ENCODE measurements at places on chromosomes 6 and 20. TPM values are rescaled to one million over a fixed set of nuclear protein-coding genes. Genes with fewer than 3 reads are reported as not detected.

Gene RNF144B
- total RNA-seq = 2.3 TPM

Gene LRRN4
- total RNA-seq = 0.22 TPM

Gene MANEA
- total RNA-seq = 8.3 TPM

Gene CDH4
- total RNA-seq = 3.2 TPM

Gene TREML2
- total RNA-seq = 0.07 TPM

Gene BANF2
- total RNA-seq = not detected

Gene PLN
- not detected for total RNA-seq

Gene PROKR2
- total RNA-seq = 0.44 TPM

Gene AVP
- not detected for total RNA-seq

Gene L3MBTL1
- 19.9 TPM for total RNA-seq

Gene DNMT3B
- total RNA-seq = 996 TPM

Gene BTN1A1
- total RNA-seq = 0.15 TPM

Gene SMPD2
- total RNA-seq = 13.0 TPM

Gene OR2B6
- not detected for total RNA-seq

Gene DEFB132
- total RNA-seq = not detected

Gene CCN5
- not detected for total RNA-seq

Gene PRSS16
- total RNA-seq = 17.7 TPM

Gene CGAS
- total RNA-seq = 1.7 TPM

Gene OTOR
- not detected for total RNA-seq

Gene SLC22A16
- total RNA-seq = not detected

Gene CASS4
- not detected for total RNA-seq

Gene TRAPPC3L
- total RNA-seq = not detected

Measured in H9 (cell line).